ENCODE measurements at places on chromosomes 1 and 21. TPM values are rescaled to one million over a fixed set of nuclear protein-coding genes. Genes with fewer than 3 reads are reported as not detected.

Gene DRAXIN
- polyA plus RNA-seq: 0.26 TPM

Gene IGSF9
- 0.65 TPM for polyA plus RNA-seq

Gene IL19
- polyA plus RNA-seq: not detected

DNA sequence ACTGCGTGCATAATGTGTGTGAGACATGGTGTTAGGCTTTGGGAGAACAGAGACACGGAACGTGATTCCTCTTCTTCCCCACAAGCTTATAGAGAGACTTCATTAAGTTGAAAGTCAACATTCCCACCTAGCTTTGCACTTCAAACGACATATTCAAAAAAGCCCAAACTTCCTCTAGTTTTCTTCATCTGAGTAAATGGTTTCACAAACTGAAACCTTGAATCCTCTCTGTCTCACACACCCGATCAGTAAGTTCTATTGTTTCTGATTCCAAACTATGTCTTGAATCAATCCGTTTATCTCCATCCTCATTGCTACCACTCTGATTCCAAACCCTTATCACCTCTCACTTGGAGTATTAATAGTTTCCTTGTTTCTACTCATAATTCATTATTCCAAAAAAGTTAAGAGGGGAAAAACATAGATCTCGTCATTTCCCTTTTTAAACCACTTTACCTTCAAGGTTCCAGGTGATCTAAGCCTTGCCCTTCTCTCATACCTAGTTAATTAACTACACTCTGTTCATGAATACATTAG lies 1.6 kb upstream of the METTL18 start:
- no peak for DNase-seq

DNA sequence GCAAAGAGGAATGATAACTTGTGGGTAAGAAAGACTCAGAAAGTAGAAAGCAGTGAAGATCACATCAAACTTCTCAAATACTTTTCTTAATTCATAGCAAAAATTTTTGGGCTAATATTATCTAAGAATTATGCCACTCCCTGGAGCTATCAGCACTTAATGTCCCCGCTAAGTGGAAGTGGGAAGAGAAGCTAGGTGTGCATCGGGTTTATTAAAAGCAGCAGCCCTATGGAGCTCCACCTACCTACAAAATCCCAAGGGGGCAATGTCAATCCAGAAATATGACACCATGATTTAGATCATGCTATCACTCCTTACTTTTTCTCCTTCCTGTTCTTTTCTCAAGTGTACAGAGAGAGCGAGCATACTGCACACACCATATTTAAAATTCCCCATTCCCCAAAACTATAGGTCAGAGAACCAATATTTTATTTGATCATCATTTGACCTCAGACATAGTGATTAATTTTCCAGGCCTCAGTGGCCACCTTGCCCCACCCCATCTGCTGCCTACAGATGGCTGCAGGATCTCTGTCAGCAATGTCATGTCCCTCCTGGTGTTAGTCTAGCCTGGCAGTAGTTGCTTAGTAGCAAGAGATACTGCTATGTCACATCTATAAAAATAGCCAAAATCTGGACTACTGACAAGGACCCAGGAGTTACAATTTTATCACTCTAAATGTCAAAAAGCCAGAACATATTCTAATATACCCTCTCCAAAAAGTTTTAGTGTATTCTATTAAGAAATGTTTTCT lies 66.6 kb downstream of the MAP3K21 start:
- DNase-seq: no peak

DNA sequence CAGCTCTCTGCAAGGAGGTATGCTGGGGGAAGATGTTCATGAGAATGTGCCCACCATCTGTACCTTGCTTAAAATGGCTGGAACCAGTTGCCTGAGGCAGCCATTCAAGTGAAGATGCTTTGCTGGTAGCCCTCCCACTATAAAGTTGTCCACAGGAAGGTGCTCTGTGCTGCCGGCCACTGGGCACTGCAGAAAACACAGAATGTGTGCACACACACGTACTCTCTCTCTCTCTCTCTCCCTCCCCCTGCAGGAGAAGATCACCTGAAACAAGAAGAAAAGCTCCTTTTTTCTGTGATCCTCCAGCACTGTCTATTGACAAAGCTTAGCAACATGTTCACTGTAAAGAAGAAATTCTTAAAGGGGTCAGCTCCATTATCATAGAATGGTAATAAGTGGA lies 134.8 kb downstream of the PIGK start:
- no peak for DNase-seq

- peak; percentile 91 for DNase-seq
Observed at GRCh38 chr1:113978863-113979702, at the start of gene OLFML3. TSS of gene OLFML3 (plus strand) at chr1:113979474. CDS start at chr1:113979517, 43 bp downstream.

- no peak for DNase-seq
Observed at GRCh38 chr21:45916011-45916840, 65.3 kb upstream of the COL6A1 start.

DNA sequence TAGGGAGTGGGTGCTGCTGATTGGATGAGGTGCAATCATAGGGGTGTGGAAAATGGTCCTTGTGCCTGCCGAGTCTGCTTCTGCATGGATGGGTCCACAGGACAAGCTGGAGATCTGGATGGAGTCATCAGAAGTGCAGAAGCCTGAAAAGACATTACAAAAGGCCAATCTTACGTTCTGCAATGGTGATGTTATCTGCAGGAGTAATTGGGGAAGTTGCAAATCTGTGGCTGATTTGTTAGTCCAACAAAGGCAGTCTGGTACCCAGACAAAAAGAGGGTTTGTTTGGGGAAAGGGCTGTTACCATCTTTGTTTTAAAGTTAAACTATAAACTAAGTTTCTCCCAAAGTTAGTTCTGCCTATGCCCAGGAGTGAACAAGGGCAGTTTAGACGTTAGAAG lies 166.5 kb downstream of the PGBD5 start:
- no peak for DNase-seq

GRCh38 chr21:29379517-29380054 lies 80.9 kb downstream of the BACH1 start:
- no peak for DNase-seq

- DNase-seq: no peak
Observed at GRCh38 chr1:145845144-145845513, 301 bp upstream of the NUDT17 start.

DNA sequence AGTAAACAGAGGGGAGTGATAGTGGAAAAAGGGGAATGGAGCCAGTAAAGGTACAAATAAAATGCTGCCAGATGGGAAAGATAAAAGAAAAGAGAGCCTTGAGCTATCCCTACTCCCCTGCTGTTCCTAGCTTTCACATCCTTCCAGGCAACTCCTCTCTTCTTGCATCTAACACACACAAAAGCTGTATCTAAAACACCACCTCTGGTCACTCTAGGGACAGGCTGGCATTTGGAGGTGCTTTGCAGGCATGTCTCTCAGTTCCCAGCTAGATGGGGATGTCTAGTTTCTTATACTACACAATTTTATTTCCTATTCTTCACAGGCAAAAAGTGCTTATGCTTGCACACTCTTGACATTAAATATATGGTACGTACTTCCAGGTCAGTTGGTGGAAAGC lies 185.1 kb upstream of the ST6GALNAC5 start:
- no peak for DNase-seq

GRCh38 chr21:14451546-14451945 lies 68.6 kb upstream of the HSPA13 start:
- no peak for DNase-seq

- no peak for DNase-seq
Observed at GRCh38 chr1:70707214-70707613, 296.1 kb downstream of the CTH start.

DNA sequence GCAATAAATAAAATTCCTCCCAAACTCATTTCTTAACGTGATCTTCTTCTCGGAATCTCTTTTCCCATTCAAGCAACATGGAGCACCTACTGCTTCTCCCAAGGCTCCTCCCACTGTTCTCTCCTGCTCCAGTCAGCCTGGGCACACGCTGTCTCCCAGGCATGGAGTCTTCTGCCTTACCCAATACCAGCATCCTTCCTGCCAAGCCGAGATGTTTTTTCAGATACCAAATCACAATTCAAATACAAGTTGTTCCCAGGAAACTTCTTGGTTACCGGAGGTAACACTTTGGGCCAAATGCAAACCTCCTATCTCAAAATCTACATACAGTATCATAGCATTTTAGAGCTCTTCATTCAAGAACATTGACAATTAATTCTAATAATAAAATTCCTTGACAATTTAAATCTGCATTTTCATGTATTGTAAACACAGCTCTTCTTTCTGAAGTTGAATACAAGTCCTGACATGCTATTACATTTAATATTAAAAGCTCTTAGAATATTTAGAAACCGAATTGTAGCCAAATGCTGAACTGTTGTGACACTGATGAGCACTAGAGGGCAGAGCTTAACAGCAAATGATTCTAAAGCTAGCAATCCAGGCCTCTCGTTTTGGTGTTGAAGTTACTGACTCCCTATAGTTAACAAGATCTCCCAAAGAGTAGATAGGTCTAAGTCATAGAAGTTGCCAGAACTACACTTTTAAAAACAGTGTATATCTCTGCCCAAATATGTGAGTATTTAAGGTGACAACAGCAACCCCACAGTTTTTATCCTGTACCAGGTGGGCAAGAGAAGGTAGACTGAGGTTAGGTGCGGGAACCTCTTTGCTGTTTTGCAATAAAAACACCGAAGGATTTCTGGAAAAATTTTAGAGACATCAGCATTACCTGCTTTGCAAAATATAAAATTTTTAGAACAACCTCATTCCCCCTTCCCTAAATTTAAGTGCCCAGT lies 52.3 kb downstream of the BCAR3 start:
- DNase-seq: peak; percentile 62

DNA sequence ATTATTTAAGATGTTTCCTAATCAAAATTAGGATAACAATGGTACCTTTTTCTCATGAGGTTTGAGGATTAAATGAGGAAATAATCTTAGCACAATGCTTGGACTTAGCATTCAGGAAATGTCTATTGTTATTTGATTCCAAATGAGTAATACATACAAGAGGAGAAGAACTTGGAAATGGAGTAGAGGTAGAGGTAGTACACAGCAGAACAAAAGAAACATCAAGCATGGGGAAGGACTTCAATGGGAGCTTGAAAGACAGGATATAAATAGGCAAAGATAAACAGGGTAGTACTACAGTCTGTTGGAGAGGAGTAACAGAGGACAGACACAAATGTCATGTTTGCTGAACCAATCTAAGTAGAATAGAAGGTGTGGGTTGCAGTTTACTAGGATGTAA lies 59.5 kb upstream of the RGS2 start:
- no peak for DNase-seq

DNA sequence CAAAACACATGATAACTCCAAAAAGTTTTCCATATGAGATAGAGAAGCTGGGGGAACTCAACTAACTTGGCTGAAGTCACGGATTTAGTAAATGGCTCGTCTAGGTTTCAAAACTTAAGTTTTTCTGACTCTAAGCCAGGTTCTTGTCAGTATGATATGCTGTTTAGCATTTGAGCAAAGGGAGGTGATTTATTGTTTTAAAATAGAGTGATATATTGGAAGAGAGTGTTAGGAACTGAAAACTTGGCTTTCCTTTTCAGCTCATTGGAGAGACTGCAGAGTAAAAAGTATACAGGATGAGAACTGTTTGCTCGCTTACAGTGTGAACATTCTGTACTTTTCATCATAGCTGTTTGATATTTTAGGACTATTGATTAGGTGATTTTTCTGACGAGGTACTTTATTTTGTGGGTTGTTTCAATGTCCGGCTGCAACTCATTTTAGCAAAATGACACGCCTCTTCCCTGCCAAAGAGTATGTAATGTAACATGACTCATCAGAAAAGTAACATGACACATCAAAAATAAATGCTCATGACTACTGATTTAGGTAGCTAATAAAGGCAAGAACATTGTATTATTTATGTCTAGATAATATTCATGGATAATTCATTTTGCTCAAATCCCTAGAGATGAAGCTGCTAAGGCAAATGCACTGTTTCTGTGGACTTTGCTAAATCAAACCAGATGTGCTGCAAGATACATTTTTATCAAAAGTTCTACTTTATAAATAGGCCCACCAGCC lies 355.1 kb downstream of the GPATCH2 start:
- no peak for DNase-seq

DNA sequence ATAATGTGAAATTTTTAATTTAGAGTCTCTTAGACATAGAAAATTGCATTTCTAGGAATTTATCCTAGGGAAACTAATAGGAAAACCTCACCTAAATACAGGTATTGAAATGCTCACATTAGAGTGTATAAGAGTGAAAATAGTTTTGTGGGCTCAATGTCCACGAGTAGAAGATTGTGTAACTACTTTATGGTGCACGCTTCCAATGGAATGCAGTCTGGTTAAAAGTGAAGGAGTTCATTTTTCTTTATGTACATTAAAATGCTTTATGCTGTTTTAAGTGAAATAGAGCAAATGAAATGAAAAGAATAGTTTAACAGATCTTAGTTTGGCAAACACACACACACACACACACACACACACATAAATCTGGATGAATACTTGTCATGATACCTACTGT lies 278.2 kb downstream of the USP25 start:
- no peak for DNase-seq

DNA sequence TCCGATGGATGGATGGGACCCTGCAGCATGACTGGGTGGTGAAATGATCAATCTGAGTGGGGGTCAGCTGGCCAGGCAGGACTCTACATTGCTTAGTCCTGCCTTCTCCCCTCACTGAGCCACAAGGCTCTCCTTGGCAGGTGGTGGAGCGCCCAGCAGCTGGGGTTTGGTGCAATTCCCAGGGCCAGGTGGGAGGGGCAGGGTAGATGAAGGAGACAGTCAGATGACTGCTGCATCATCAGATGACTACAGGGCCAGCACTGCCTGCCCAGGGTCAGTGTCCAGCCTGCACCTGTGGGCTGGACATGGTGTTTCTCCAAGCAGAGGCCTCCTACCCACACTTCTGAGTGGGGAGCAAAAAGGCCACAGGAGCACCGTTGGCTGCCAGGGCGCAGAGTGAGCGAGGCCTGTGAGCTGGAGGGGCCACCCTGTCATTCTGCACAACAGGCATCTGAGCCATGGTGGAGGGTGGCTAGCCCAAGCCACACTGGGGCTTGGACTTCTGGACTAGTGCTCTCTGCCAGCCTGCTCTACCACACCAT lies 103.9 kb upstream of the EDN2 start:
- DNase-seq: no peak

GRCh38 chr21:39048064-39048463 lies 135.2 kb downstream of the PSMG1 start:
- no peak for DNase-seq

- no peak for DNase-seq
Observed at GRCh38 chr1:165047994-165048393, 308.5 kb downstream of the LMX1A start.

- no peak for DNase-seq
Observed at GRCh38 chr1:42551180-42551579, 88.1 kb downstream of the CCDC30 start.

All from hindlimb muscle (tissue), 1 donor.